ENCODE measurements at places on chromosomes 5 and 9.

DNA sequence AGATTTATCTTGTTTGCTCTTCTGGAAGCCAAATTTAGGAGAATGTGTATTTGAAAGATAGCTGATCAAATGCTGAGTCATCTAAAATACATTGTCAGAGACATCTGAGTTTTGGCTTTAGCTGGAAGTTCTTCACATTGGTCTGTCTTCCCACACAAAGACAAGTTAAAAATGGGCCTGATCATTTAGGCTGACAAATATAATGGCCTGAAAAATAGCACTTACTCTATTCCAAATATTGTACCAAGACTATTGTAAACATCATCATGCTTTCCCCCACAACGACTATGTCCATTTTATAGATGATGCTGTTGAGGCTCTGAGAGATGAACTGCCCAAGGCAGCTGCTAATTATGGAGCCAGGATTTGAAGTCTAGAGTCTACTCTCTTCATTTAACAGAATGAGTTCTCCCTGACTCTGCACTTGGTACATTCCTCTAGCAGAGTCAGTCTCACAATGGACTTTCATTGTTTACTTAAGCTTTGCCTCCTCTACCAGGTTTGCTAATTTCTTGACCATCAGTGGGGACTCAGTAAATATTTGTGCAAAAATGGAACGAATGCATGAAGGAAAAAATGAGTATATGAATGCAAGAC lies 619.4 kb upstream of the KLF4 start:
- no peak for DNase-seq

GRCh38 chr5:52065182-52065581 lies 681.9 kb downstream of the ISL1 start:
- no peak for DNase-seq

- DNase-seq, result no peak
Observed at GRCh38 chr9:21919377-21920362, 74.5 kb downstream of the CDKN2A start.

- DNase-seq, result peak; percentile 44
Observed at GRCh38 chr9:133371261-133371711, 4.6 kb downstream of the SURF4 start.

- DNase-seq, result no peak
Observed at GRCh38 chr5:39106322-39106721, 32.1 kb upstream of the RICTOR start.

- DNase-seq, result no peak
Observed at GRCh38 chr5:173989432-173990082, 587 bp downstream of the C5orf47 start.

GRCh38 chr5:72046106-72046505 lies 61.2 kb upstream of the MAP1B start:
- DNase-seq, result no peak

GRCh38 chr9:34592895-34593601 lies 3.5 kb upstream of the CNTFR start:
- no peak for DNase-seq

- no peak for DNase-seq
Observed at GRCh38 chr9:79382458-79382857, 189.3 kb upstream of the TLE4 start.

- DNase-seq, result no peak
Observed at GRCh38 chr9:81318571-81318970, 370.8 kb downstream of the TLE1 start.

DNA sequence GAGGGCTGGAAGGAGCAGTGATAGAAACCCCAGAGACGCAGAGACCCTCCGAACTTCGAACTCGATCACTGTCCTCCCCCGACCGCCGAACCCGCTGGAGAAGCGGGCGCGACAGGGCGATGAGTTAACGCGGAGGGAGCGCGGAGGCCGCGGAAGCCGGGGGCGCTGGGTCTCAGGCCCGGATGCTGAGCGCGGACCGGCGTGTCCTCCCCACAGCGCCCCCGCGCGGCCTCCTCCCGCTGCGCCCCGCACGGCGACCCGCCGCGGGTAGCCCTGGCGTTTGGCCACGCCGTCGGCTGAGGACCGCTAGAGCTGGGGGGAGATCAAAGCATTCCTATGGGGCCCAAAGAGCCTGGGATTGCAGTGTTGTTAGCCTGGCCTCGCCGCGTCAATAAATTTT lies 7.7 kb upstream of the DMRT2 start:
- no peak for DNase-seq

DNA sequence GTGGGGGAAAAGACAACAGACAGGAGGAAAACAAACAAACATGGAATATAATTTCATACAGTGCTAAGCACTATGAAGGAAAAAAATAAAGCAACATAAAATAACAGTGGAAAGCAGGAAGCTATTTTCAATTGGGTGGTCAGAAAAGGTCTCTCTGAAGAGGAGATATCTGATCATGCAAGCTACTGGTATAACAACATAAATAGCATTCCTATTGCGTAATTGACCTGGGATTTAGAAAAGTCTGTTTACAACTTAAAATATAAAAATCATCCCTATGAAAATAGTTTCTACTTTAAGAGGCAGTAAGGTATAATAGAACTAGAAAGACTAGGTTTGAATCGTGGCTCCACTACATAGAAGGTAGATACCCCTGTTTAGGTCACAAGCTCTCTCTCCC lies 61.4 kb downstream of the FBXW11 start:
- no peak for DNase-seq

GRCh38 chr5:19859020-19859419 lies 129.0 kb downstream of the CDH18 start:
- DNase-seq, result no peak

DNA sequence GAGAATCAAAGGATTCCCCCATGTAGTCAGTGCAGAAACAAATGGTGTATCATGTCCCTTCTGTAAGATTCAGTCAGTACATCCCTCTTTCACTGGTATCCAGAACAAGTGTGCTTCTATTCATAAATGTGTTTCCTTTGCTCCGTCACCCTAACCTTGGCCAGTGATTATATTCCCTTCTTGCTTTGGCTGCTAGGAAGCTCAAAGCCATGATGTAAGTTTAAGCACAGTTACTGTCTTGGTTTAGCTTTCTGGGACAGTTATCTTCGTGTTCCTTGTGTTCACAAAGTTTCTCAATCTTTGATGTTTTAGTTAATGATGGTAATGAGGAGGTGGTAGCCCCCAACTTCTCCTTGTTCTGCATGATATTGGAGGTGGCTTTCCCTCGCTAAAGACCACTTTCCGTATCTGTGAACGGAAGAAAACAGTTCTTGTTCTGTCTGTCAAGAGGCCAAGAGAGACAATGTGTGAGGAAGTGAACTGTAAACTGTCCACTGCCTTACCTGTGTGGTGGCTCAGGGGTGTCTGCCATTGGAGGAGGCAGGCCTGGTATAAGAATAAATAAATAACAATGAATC lies 2.2 kb upstream of the AMBP start:
- DNase-seq, result no peak

DNA sequence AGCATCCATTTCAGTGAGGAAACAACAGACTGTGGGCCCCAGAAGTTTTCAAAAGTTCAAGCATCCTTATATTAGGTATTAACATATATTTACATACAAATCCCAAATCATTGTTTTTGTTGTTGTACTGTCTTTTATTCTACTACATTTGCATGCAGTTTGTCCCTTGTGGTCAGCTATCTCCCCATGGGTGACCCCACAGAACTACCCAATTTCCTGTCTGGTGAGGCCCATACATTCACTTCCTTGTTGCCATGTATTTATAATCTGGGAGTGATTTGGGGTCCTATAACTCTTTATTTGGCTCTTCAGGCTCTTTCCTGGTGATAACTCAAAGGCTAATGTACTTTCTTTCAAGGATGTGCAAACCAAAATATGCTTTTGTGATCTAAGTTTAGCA lies 3.3 kb upstream of the CD180 start:
- DNase-seq, result no peak

GRCh38 chr5:150218693-150219035 lies 28.8 kb downstream of the SLC6A7 start:
- DNase-seq, result no peak

All from stimulated activated CD4-positive, alpha-beta T cell treated with anti-CD3 and anti-CD28 coated beads, Interleukin-1b, Interleukin-23, amount 100 ng/mL, for 1 hour (primary cell).